ENCODE measurements at places on chromosomes 13 and 19.

DNA sequence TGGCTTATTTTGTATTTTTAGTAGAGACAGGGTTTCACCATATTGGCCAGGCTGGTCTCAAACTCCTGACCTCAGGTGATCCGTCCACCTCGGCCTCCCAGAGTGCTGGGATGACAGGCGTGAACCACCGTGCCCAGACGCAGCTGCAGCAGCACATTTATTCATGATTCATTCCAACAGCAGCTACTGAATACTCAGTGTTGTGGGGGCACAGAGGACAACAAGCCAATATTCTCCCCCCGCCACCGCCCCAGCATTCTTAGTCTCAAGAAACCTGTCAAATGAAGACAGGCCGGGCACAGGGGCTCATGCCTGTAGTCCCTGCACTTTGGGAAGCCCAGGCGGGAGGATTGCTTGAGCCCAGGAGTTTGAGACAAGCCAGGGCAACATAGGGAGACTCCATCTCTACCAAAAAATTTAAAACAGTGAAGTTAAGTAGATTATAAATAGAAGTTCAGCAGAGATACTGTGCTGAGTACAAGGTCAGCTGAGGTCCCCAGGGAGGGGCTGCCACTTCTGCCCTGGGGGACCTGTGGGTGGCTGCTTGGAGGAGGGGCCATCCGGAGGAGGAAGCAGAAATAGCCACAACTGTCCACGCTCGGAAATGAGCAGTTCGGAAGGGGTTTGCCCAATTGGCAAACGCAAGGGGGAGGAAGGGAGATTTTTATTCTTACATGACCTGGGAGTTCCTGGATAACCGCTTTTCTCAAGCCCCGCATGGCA lies 4.3 kb downstream of the DOT1L start:
- peak; percentile 98 for DNase-seq

GRCh38 chr13:36130193-36130551 lies 1.0 kb downstream of the DCLK1 start:
- no peak for DNase-seq

DNA sequence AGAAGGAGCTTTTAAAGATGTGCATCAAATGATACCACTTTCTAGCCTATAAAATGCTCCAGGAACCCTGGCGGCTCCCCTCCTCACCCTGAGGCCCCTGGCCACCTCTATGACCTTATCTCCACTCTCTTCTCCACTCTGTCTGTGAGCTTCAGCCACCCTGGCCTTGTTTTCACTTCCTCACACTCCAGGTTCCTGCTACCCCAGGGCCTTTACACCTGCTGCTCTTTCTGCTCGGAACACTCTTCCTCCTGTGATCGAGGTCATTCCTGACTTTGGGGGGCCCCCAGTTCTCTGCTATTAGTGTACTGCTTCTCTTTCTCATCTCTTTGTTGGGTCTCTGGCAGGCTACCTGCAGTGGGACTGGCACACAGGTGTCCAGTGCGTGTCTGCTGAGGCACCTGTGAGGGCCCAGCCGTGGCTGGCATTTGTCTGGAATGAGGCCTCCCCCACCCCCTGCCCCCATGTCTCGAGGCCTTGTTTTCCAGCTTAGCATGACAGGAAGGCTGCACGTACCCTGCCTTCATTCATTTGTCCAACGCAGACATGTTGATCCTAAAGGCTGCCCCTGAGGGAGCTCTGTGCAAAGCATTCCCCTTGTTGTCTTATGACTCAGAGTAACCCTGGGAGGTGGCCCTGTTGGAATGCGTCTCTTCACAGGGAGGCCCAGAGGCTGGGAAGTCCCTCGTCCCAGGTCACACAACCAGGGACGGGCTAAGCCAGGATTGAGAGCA lies 2.3 kb downstream of the DDA1 start:
- no peak for DNase-seq

GRCh38 chr19:44856421-44857083 lies 10.5 kb downstream of the NECTIN2 start:
- peak; percentile 88 for DNase-seq

GRCh38 chr19:50427318-50427925 lies 5.3 kb upstream of the MYBPC2 start:
- no peak for DNase-seq

DNA sequence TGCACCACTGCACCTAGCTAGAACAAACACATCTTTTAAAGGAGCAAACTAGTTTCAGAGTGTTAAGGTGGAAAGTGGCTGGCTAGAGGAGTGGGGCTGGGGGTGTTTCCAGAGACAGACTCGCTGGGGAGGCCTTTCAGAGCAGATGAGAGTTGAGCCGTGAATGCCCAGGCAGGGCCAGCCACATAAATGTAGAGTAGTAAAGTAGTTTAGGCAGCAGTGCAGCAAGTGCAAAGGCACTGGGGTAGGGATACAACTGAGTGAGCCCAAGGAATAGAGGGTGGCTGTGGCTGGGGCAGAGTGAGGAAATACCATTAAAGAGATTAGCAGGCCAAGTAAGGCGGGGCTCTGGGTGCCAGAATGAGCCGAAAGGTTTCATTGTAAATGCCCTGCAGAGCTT lies 72.0 kb downstream of the ALOX5AP start:
- no peak for DNase-seq

DNA sequence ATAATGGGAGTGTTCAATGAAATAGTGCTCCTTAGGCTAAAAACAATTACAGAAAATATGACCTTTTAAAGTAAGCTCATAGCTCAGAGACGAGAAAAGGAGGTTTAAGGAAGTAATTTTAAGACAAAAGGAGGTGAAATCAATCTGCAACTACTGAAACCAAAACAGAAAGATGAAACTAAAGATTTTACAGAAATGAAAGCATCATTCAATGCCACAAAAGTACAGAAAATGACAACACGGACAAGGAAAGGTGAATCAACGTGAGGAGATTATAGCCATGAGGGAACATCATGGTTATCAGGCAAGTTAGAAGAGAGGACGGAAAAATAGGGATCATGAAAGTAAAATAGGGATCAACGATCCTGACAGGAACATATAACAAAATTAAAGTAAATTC lies 745.2 kb downstream of the PCDH17 start:
- no peak for DNase-seq

DNA sequence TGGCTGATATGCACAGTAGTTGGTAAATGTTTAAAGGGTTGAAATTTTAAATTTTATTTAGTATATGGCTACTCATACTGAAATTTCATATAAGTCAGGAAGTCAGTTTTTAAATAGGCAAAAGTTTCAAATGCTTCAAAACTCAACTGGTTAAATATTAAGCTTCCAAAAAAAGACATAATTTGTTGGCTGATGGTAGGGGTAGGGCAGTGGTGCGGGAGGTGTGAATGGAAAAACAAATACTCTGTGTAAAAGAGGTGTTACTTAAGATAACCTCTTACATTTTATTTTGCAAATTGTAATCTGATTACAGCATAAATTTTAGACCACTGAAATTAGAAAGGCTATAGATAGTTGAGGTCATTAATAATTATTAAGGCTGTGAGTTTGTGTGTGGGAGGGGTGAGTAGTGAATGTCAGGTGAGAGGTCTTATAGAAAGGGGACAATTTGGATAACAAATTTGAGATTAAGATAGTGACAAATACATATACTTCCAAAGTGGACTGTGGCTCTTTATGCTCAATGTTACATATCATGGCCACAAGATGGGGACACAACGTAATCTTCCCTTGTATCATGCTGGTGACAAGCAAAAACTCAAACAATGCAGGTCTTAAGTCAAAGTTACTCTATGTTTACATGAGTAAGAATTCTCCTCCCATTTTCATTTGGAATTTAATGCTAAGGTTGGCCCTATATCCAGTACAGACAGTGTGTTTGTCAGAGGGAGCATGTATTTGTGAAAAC lies 36.6 kb upstream of the OXGR1 start:
- peak; percentile 26 for DNase-seq

DNA sequence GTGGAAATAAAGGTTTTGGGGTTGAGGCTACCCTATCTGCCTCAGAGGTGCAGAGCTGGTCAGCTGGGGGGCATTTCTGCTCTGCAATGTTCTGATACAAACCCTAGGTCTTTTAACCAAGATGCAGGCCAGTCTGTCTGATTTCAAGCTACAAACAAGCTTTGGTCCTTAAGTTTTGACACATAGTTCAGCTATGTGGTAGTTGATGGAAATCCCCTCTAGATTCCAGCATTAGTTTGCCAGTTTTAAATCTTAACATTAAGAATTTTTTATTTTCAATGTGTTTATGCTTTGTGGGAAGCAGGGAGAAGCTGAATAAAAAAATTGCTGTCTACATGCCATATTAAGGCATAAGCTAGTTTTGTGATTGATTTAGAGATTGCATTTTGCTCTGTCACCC lies 225.7 kb downstream of the LMO7 start:
- no peak for DNase-seq

DNA sequence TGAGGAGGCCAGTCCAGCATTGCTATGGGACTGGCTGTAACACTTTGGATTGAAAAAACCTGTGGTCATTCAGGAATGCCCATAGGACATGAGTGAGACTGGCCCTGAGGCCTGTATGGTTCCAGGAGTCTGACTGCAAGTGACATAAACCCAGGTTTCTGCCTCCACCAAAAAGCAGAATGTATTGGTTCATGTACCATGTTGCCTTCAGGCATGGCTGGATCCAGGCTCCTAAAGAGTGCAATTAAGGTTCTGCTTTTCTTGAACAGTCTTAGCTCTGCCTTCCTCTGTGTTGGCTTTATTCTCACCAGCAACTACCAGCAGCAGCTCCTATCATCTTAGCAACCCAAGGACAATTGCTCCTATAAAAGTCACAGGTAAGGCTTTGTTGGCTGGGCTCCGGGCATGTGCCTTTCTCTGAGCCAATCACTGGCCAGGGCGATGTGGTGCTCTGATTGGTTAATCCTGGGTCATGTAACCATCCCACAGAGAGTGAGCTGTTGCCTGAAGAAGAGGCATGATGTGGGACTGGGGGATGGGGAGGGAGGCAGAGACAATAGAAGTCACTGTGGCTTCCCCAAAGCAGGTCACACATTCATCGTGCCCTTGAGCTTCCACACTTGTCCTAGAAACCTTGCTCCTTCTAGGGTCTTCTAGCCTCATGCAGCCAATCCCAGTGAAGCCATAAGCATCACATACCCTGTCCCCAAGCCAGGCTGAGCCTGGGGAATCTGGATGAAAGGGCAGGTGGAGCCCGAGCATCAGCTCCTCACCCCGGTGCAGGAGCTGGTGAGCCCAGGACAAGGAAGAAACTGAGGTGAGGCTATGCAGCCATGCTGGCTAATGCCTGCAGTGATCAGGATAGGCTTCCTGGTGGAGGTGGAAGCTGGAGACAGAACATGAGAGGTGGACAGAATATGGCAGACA lies 123.9 kb downstream of the URI1 start:
- DNase-seq = no peak

- DNase-seq = no peak
These were observed 8.7 kb downstream of the RPL36 start for GRCh38 chr19:5698635-5699422.

DNA sequence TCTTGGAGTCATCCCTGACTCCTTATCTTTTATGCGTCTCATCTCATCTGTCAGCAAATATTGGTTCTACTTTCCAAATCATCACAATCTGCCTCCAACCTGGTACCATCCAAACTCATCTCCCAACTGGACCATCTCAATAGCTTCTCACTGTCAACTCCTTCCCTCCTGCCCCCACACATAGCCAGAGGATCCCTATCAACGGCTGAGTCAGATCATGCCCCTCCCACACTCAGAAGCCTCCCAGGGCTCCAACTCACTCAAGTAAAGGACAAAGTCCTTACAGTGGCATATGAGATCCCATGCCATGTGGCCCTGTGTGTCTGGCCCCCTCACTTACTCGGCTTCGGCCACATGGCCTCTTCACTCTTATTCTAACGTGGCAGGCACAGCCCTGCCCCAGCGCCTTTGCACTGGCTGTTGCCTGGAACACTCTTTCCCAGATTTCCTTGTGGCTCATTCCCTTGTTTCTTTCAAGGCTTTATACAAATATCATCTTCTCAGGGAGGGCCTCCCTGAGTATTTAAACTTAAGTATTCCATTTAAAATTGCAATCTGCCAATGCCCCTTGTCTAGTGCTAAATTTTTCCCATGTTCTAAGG lies 4.3 kb downstream of the SPRED3 start:
- DNase-seq = peak; percentile 74

DNA sequence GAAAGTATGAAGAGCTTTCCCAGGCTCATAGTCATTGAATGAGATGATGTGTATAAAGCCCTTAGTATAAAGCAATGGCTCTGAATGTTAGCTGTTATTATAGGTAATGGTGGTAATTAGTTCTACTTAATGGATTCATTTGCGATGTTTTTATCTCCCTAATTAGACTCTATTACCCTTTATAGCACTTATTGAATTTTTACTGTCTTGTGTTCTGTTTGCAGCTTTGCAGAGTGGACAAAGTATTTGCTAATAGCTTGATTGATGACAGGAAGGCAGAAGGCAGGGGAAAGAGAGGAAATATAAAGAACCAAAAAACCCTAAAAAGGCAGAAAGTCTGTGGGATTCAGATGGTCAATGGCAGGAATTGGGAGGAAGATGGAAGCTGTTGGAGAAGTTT lies 524.4 kb upstream of the SPRY2 start:
- DNase-seq = no peak

GRCh38 chr13:59332966-59333365 lies 830.8 kb downstream of the DIAPH3 start:
- DNase-seq = no peak

DNA sequence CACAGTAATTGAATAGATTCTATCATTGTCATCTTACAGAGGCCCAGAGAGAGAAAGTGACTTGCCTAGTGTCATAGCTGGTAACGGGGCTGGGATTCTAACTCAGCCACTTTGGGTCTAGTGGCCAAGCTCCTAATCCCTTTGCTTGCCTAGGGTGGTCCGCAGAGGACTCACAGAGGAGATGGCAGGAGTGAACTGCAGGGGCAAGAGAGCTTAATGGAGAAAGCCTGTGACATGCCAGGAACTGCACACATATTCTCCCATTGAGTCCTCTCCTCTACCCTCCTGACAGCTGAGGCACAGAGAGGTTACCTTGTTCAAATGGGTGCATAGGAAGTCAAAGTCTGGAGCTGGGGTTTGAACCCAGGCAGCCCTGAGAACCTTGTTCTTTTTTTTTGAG lies 2.7 kb downstream of the LSR start:
- no peak for DNase-seq

GRCh38 chr13:55219538-55219937 lies 1921.2 kb upstream of the PRR20A start:
- DNase-seq = no peak

DNA sequence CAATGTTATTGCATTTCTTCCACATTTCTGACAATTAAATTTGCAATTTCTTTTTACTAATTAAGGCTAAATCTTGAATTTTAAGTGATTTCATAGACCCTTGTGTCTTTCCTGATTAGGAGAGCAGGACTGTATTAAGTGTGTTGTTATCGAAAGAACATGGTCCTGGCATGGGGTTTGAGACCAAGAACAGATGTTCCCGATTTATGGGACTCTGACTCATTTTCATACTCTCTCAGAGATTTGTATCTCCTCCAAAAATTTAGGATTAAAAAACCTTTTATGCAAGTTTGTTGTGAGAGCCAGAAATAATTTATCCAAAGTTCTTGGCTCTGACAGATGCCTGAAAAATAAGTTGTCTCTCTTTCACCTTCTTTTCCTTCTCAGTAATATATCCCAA lies 589.3 kb upstream of the ARGLU1 start:
- DNase-seq = no peak
